ENCODE measurements at places on chromosomes 5 and 9. TPM values are rescaled to one million over a fixed set of nuclear protein-coding genes. Genes with fewer than 3 reads are reported as not detected.

SCAMP1 gene
- total RNA-seq = 25.5 TPM

BRD3OS gene
- total RNA-seq = 13.6 TPM

DNA sequence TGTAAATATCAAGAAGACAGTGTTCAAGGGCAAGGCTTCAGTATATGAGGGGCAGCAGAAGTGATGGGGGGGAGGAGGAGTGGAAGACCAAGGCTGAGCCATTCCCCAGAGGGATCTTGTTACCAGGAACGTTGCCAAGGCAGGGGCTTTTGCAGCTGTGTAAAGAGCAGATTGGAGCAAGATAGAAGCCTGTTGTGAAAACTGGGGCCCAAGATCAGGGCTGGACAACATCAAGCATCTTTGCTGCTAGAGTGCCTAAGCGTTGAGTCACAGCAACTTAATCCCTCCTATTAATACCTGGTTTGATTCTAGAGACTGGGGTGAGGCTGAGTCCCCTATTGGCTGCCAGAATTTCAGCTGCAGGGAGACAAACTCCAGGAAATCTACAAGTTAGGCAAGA is 18.4 kb upstream of the ERCC6L2 start:
- peak; percentile 82 for DNase-seq

- peak; percentile 4 for DNase-seq
These were observed 556.1 kb downstream of the CDH9 start for GRCh38 chr5:26482076-26482809.

DNA sequence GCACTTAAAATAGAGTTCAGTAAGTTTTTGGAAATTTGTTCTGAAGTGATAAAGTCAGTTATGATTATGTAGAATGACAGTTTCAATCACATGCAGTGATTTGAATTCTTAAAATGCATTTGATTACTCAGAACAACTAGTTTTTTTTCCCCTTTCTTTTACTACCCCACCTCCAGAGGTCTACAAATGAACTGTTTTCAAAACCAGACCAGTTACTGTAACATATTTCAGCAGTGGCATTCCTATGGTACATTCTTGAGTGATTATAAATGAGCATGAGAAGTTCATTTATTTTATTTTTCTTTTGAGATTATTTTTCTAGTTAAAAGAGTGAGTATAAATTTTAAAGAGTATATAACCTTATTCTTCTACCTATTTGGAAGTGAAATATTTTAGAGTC is 71.6 kb downstream of the NNT start:
- no peak for DNase-seq
